OCI-M1 (cell line): ENCODE measurements at places on chromosomes 5 and 9.

DNA sequence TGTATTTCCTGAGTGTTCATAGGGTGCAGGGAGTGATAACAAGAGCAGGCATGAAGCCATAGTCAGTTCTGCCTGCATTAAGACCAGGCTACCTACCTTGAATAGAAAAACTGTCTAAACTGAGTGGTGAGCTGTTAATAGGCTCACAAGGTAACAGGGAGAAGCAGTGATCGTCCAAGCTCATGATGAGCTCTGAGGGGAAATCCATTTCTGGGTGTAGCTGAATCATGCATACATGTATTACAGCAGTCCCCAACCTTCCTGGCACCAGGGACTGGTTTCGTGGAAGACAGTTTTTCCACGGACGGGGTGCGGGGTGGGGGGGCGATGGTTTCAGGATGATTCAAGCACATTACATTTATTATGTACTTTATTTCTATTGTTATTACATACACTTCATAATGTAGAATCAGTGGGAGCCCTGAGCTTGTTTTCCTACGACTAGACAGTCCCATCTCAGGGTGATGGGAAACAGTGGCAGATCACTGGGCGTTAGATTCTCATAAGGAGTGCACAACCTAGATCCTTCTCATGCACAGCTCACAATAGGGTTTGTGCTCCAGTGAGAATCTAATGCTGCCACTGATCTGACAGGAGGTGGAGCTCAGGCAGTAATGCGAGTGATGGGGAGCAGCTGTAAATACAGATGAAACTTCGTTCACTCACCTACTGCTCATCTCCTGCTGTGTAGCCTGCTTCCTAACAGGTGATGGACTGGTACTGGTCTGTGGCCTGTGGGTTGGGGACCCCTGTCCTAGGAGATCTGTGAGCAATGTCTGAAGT is 100.0 kb upstream of the IL6ST start:
- no peak for DNase-seq

DNA sequence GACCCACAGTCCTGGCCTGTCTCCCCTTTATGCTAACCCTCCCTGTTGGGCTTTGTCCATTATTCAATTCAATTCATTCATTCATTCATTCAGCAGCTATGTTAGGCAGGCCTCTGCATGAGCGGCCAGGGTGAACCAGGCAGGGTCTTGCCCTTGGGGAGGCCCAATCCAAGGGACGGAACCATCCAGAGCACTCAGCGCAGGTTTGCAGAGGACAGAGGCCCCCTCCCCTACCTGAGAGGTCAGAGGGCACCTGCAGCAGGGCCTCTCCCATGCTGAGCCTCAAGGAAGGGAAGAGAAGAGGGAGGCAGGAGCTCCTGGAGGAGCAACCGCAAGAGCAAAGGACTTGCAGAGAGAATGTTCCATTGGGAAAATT is 61.4 kb downstream of the C9orf50 start:
- DNase-seq, result no peak

DNA sequence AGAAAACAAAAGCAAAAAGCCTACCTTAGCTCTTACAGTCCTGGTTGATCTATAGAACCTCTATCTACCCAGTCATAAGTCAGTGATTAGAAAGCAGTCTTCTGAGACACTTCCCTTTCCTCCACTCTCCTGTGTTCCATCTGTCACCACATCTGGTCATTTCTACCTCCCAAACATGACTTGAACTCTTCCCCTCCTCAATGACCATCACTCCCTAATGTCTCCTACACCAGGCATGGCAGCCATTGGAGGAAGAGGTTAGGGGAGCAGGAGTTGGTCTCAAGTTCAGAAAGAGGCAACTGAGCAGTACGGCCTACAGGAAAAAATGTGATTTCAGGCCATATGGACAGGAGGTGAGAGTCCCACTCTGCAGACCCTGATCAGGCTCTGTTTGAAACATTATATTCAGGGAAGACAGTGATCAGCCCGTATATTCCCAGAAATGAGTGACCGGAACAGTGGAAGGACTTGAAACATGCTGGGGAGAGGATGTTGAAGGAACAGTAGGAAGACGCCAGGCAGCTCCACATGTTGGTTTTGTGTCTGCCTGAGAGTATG is 12.0 kb downstream of the ABLIM3 start:
- DNase-seq, result peak; percentile 39

GRCh38 chr5:76225336-76225735 is 142.2 kb downstream of the SV2C start:
- peak; percentile 42 for DNase-seq

GRCh38 chr5:176996780-176997179 is 9.8 kb downstream of the UIMC1 start:
- DNase-seq, result no peak

DNA sequence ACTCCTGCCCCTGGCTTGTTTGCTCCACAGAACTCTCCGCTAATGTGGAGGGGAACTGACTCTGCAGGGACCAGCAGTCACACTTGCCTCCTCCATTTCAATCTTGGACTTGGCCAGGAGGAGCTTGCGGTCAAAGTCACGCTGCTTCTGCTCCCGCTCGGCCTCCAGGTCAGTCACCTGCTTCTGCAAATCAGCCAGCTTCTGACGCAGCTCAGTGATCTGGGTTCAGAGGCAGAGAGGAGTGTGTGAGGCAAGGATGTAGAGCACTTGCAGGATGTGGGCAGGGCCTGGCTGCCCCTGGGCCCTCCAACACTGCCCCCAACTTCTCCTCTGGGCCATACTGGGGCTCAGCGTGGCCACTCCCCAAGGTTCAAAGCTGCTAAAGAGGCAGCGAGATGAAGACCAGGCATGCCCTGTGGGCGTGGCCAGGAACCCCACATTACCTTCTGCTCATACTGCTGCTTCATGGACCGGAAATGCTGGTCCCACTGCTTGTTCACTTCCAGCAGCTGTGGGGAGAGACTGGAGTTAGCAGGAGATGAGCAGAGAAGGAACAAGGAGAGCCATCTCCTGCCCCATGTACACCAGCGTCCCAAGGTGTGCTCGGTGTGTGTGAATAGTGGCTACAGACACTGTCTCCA is 22.2 kb downstream of the GPX3 start:
- DNase-seq, result no peak

GRCh38 chr9:76605321-76605900 is 146.4 kb downstream of the GCNT1 start:
- DNase-seq, result no peak

DNA sequence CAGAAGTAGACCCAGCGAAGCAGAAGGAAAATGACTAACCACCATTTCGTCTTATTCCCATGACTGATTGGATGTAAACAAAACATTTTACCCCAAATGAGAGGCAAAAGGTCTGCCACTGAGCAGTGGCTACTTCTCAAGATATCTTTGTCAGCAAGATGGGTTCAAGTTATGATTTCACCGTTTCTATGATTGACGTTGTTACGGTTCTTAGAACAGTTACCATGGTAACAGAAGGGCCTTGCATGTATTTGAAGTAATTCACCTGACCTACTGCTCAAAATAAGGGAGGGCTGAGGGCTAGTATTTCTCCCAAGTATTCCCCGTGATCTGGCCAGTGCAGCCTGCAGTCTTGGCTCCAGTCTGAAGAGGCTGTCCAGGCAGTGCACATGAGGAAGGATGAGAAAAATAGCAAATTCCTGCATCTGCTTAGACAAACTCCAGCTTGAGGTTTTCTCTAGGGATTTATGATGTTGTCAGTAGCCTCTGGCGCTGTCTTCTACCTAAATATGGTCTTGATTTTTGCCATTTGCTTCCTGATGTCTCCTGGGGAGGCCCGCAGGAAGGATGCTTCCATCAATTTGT is 372.7 kb downstream of the TMEM38B start:
- no peak for DNase-seq

DNA sequence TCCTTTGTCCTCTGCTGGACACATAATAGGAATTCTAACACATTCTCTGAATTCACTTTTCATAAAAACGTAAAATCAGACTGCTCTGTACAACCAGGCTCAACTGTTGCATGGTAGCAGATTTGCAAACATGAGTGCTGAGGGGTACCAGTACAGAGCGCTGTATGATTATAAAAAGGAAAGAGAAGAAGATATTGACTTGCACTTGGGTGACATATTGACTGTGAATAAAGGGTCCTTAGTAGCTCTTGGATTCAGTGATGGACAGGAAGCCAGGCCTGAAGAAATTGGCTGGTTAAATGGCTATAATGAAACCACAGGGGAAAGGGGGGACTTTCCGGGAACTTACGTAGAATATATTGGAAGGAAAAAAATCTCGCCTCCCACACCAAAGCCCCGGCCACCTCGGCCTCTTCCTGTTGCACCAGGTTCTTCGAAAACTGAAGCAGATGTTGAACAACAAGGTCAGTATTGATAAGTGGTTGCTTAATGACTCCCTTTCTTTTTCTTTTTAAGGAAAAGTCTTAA is 11.1 kb downstream of the PIK3R1 start:
- DNase-seq, result no peak

GRCh38 chr9:31027678-31028077 is 1356.8 kb upstream of the ACO1 start:
- DNase-seq, result no peak

- DNase-seq, result no peak
Measured at GRCh38 chr5:149474198-149474597, 77.0 kb downstream of the CSNK1A1 start.

- no peak for DNase-seq
Measured at GRCh38 chr5:73031839-73032238, 76.0 kb downstream of the FCHO2 start.

DNA sequence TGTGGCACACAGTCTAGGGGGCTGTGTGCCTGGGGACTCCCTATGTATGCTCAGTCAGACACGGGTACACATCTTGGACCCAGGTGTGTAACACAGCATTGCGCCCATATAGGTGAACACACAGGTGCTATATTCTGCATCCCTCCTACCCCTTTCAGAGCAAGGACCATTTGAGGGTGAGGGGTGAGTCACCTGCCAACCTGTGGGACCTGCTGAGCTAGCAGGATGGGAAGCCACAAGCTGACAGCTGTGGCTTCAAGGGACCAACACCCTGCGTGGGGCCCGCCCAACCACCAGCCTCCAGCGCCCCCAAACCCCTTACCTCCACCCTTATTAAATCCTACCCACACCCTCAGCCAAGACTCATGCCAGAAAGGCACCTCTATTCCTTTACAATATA is 14.6 kb upstream of the AQP7 start:
- no peak for DNase-seq

DNA sequence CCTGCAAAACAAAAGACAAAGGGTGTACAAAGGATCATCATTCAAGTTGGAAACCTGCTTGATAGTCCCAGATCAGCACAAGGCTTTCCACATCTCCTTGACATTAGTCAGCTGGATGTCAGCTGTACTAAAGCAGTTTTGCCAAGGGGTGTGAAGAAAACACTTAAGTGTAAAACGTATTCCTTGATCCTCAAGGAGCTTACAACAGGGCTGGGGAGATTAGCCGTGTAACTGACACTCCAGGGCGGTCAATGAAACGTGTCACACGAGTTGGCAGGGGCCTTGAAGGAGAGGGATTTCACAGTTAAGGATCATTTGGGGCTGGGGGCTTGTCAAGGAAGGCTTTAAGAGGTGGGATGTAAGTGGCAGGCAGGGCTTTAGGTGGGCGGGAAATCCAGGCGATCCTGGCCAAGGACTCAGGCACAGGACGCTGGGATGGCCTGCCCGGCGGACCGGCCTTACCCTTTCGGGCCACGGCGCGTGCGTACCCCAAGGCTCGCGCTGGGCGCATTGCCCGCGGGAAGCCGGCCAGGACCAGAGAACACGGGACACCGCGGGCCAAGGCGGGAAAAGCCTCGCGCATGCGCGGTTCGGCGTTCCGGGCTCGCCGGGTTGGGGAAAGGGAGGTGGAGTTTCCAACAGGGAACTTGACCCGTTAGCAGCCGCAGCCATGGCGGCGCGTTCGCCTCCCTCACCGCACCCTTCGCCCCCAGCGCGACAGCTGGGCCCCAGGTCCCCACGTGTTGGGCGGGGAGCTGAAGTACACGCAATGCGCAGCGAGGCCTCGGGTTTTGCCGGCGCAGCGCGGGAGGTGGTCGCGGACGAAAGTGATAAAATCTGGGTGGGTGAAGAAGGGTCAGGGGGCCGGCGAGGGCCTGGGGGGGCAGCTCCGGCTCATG is at the start of gene CNTLN:
Gene CNTLN (plus strand): TSS at position 645 of the 899 bp plus-strand sequence. CDS start 26 bp downstream, at position 671.
- DNase-seq, result peak; percentile 91

DNA sequence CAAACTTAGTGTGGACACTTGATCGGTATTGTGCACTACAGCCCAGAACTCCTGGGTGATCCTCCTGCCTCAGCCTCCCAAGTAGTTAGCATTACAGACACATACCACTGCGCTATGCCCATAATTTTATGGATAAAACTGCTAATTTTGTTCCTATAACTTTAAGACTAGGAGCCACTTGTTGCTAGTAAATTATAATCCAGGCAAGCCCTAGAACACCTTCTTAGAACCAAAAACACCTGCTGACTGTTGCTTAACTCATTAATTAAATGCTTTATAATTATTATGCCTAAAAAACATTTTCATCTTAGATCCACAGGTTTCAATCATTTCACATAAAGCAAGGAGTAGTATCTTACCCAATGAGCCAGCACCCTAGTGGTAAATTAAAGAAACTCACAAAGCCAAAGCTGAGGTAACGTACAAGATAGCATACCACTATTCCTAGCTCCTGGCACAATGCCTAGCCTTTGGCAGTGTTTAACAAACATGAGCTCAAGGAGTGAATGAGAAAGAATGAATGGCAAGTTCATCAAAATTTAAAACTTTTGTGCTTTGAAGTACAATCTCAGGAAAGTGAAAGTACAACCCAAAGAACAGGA is 5.4 kb downstream of the MRPS27 start:
- peak; percentile 82 for DNase-seq

- DNase-seq, result no peak
Measured at GRCh38 chr5:5398071-5398470, 24.4 kb upstream of the ICE1 start.

- DNase-seq, result no peak
Measured at GRCh38 chr9:71218774-71219173, 97.4 kb upstream of the TRPM3 start.

DNA sequence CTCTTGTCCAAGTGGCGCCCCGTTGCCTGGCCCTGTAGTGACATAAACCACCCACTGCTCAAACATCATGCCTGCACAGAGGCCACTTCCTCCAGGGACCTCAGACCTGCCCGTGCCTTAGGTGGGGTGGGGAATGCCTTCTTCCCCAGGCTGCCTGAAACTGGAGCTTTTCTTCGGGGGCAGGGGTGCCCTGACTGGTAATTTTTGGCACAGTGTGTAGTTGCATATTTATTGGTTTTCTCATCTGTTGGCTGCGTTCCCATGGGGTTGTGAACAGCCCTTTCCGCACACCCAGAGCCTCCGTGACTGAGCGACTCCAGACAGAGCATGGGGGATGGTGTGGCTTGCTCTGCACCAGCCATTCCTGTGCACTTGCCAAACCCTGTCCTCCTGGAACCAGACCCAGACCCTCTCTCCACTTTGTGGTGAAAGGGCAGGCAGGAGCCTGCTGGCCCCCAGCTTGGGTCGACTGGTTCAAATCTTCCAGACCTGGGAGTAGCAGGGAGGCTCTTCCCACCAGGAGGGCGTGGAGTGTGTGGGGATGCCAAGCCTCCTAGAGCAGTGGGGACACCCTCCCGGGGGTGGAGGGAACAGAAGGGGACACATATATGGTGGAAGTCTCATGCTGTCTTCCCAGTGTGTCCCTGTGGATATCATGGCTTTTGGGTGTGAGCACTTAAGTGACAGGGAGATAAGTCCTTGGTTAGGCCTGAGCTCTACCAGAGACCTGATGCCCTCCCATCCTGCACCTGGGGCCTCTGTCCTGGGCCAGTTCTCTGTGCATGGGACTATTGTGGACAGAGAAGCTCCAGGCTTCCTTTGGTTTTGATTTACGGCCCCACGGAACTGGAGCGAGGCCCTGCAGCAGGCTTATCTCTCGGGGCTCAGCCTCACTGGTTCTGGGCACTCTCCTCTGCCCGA is 39.6 kb downstream of the WNK2 start:
- DNase-seq, result no peak

GRCh38 chr9:113906411-113907110 is 30.5 kb downstream of the ZNF618 start:
- DNase-seq, result no peak
